ENCODE measurements at places on chromosomes 7 and 10.

DNA sequence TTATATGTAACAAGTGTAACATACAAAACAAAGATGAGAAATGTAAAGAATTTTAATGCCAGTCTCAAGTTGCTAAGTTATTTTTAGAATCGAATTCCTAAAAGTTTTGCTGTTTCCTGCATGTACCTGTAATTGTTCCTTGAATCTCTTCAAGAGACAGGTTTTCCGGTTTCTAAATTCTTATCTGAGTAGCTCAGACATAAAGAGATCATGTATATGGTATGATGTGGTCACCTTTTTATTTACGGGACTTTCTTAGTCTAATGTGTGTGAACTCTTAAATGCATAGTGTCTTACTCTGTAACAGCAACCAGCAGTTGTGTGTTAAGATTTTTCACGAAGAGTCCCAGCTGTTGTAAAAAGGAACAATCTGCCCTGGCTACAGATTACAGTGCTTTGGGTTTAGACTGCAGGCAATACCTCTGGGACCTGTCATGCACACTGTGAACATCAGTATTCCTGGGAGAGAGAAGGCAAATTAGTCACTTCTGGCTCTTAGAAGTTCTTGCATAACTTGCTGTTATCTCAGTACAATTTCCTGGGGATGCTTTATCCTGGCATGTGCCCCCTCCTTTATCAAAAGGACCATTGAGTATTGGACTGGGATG lies 263.4 kb downstream of the BICC1 start:
- no peak for DNase-seq

GRCh38 chr10:98295907-98296306 lies 27.9 kb upstream of the LOXL4 start:
- DNase-seq: peak; percentile 45

DNA sequence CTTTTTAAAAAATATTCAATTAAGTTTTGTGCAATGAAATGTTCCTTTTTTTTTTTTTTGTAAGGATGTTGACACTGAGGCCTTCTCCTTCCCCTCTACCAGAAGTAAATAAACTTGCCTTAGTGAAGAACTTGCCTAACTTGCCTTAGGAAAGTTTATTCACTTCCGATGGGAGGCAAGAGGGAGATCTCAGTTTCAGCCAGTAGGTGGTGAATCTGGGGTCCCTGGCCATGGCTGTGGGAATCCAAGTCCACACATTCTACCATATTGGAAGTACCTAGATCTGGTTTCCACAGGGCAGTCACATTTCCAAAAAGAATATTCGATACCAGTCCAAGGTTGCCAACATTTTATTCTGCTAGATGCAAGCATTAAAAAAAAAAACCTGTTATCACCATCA lies 270.9 kb downstream of the CCSER2 start:
- no peak for DNase-seq

GRCh38 chr7:157678501-157678900 lies 341.7 kb downstream of the DNAJB6 start:
- DNase-seq: peak; percentile 90

GRCh38 chr7:98229991-98230745 lies 18.9 kb downstream of the BHLHA15 start:
- DNase-seq: no peak

- no peak for DNase-seq
These were observed 185.4 kb downstream of the RAB11FIP2 start for GRCh38 chr10:117861329-117861728.

GRCh38 chr10:43623351-43623750 lies 17.1 kb downstream of the ZNF485 start:
- DNase-seq: peak; percentile 67

All from NB4 (cell line).